Chondrocyte (in vitro differentiated cells): ENCODE measurements at places on chromosomes 4 and X. TPM values are rescaled to one million over a fixed set of nuclear protein-coding genes. Genes with fewer than 3 reads are reported as not detected.

GRCh38 chrX:30967516-30967915 is 78.5 kb upstream of the TAB3 start:
- DNase-seq: no peak

The ADH6 gene
- 0.19 TPM in 1 of 3 replicates, not detected in the others for total RNA-seq

- DNase-seq: no peak
Observed at GRCh38 chr4:173025131-173025530, 143.5 kb upstream of the GALNT7 start.

GRCh38 chr4:19381068-19381467 is 870.6 kb upstream of the SLIT2 start:
- no peak for DNase-seq

DNA sequence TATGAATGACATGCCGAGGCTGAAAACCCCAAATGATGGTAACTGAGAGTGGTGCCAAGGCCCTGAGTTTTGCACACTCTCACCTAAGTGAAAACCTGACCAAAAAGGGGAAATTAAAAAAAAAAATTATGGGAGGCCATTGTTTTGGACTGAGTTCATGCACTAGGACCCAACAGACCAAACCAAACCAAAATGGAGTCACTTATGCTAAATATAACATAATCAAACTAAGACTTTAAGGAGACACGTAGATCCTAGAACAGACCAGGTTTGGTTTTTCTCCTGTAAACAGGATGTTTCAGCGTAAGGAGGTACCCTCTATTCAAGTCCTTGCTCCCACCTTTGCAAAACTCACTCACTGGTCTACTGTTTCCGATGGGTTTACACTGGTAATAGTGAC is 453.0 kb downstream of the INPP4B start:
- no peak for DNase-seq

DNA sequence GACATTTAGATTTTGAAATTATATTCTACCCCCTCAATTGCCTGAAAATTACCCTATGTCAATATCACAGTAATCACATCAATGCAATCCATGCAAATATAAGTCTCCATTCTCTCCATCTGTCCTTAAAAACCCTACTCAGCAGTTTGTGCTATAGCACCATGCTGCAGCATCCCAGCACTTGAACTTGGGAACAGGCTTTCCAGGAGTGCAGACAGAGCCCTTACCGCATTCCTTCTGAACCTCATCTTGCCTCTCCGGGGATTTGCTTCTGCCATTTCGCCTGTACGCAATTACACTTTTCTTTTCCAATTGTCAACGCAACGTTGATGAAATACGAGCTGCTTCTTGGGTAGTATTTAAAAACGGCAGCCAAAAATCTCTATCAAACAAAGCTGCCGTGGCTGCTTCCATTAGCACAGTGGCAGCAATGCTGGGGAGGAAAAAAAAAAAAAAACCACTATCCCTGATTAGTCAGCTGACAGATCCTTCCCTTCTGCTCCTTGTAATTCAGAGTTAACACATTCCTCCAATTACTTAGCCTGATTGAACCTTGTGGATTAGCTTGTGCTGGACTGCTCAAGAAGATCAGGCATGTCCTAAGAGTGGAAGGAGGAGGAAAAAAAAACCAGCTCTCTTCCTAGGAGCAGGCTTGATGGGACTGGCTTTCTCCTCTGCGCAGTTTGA is 65.6 kb downstream of the MCF2 start:
- no peak for DNase-seq

- no peak for DNase-seq
Observed at GRCh38 chr4:11631416-11631815, 202.7 kb upstream of the HS3ST1 start.

DNA sequence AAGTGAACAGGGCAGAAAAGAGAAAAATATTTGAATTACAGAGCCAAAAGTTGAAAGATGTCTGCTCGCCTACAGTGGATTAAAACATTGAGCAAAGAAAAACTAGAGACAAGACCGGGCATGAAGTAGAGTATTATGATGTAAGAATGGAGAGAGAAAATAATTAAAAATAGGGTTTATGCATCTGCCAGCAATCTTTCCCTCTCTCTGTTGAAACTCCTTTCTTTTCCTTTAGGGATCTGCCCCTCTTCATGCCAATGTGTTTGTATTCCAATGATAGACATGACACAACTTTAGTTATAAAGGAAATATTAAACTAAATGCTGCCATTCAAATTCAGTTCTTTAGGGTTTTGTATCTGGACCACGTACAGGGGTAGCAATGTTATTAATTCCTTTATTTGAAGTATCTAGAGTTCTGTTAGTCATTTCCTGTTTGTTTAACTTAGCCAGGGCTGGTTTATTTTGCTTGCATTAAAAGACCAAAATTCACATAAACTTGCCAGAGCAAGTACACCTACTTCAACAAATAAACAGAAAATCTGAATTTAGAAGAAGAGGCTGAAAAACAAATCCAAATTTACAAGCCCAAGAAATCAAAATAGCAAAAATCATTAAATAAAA is 202.6 kb downstream of the SPOCK3 start:
- no peak for DNase-seq

GRCh38 chrX:107712231-107713202 is 63.1 kb downstream of the TSC22D3 start:
- no peak for DNase-seq

The CDX4 gene
- not detected in 3 replicates for total RNA-seq

The MAGEA10 gene
- total RNA-seq: not detected in 3 replicates

GRCh38 chr4:121736735-121737351 is 28.1 kb downstream of the SMIM43 start:
- DNase-seq: no peak

DNA sequence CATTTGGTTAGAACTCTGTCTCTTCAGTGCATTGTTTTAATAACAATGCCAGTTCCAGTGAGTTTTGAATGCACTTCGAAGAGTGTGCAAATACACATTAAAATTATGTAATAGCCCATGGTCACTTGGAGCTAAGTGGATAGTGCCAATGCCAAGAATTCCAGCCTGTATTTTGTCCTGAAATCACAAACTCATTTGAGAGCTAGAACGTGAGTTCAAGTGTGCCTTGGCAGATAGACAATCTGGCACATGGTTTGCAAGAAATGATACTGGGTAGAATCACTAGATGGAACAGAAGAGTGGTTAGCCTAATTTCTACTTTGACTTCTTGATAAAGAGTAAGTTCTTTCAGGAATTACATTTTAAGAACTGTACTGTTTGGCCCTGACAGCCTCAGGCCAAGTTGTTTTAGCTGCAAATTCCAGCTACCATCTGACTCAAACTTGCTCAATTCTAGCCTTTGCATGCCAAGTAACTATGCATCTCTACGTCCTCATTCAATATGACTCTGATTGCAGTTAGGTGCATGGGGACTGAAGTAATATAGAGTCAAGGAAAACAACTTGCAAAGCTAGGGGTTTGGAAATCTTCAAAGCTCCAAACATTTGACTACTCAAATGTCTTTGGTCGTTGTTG is 131.9 kb upstream of the SMIM31 start:
- DNase-seq: no peak

GRCh38 chr4:39664828-39665731 is 26.4 kb upstream of the SMIM14 start:
- no peak for DNase-seq

GRCh38 chr4:150242820-150243458 is 164.7 kb downstream of the DCLK2 start:
- no peak for DNase-seq

The ABLIM2 gene
- total RNA-seq: 0.47 to 0.70 TPM (median 0.64 TPM) in 3 replicates

- DNase-seq: no peak
Observed at GRCh38 chr4:176607807-176608206, 184.9 kb downstream of the VEGFC start.

GRCh38 chr4:177313263-177313662 is 3.6 kb downstream of the NEIL3 start:
- no peak for DNase-seq

DNA sequence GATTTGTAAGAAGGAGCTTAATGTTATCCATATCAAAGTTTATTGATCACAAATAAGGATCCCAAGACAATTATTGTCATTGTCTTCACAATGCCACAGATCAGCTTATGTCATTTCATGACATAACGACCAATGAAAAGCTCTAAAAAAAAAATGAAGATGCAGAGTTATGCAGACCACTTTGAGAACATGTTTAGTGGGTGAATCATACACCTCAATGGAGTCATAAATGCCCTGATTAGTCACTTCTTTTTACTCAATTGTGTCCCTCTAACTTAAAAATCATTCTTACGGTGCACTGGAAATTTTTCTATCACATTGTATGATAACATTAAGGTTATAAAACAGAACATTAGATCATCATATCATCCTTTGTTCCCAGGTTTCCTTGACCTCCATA is 87.6 kb upstream of the GABRG1 start:
- no peak for DNase-seq
